Aortic smooth muscle cell (primary cell): ENCODE measurements at places on chromosomes 7 and 10. TPM values are rescaled to one million over a fixed set of nuclear protein-coding genes. Genes with fewer than 3 reads are reported as not detected.

The PSPH gene
- total RNA-seq: 40.6 and 41.9 TPM in 2 replicates

The SHTN1 gene
- total RNA-seq: 1.2 and 2.1 TPM in 2 replicates

The SPDYE17 gene
- not detected in 2 replicates for total RNA-seq

The TAS2R16 gene
- not detected in 2 replicates for total RNA-seq

The GSTO2 gene
- total RNA-seq: 3.4 and 3.6 TPM in 2 replicates

The RELN gene
- total RNA-seq: 1.2 and 1.3 TPM in 2 replicates

The ZNF488 gene
- under 0.01 TPM in 1 of 2 replicates, not detected in the other for total RNA-seq

The WEE2 gene
- not detected in 2 replicates for total RNA-seq

The HOXA4 gene
- total RNA-seq: 0.12 and 0.13 TPM in 2 replicates

The NEUROD6 gene
- total RNA-seq: not detected in 2 replicates

The BAIAP2L1 gene
- 0.62 and 0.92 TPM in 2 replicates for total RNA-seq

The MALRD1 gene
- total RNA-seq: 0.56 and 0.66 TPM in 2 replicates

The FZD8 gene
- total RNA-seq: 8.6 and 23.1 TPM in 2 replicates

The VPS50 gene
- total RNA-seq: 32.4 and 32.5 TPM in 2 replicates

The INA gene
- 0.26 and 0.44 TPM in 2 replicates for total RNA-seq

The IGF2BP3 gene
- 17.6 and 17.9 TPM in 2 replicates for total RNA-seq

The GRID2IP gene
- not detected in 2 replicates for total RNA-seq

The MLXIPL gene
- under 0.01 TPM in 1 of 2 replicates, not detected in the other for total RNA-seq

The NEUROG3 gene
- not detected in 2 replicates for total RNA-seq

The TMEM106B gene
- 50.5 and 80.1 TPM in 2 replicates for total RNA-seq

The GPR22 gene
- not detected in 2 replicates for total RNA-seq

The LBX1 gene
- not detected in 2 replicates for total RNA-seq

The UNC5B gene
- 22.4 and 33.7 TPM in 2 replicates for total RNA-seq

The FAM221A gene
- 0.68 and 1.5 TPM in 2 replicates for total RNA-seq

The NPC1L1 gene
- total RNA-seq: not detected in 2 replicates

The STAG3 gene
- total RNA-seq: 0.92 and 1.1 TPM in 2 replicates

The CRTAC1 gene
- total RNA-seq: not detected in 2 replicates

The CDC14C gene
- not detected in 2 replicates for total RNA-seq

The TFPI2 gene
- total RNA-seq: 136 and 338 TPM in 2 replicates

The SRRM3 gene
- under 0.01 TPM in 1 of 2 replicates, not detected in the other for total RNA-seq

The MMD2 gene
- not detected in 2 replicates for total RNA-seq
